ENCODE measurements at places on chromosomes 12 and 14.

DNA sequence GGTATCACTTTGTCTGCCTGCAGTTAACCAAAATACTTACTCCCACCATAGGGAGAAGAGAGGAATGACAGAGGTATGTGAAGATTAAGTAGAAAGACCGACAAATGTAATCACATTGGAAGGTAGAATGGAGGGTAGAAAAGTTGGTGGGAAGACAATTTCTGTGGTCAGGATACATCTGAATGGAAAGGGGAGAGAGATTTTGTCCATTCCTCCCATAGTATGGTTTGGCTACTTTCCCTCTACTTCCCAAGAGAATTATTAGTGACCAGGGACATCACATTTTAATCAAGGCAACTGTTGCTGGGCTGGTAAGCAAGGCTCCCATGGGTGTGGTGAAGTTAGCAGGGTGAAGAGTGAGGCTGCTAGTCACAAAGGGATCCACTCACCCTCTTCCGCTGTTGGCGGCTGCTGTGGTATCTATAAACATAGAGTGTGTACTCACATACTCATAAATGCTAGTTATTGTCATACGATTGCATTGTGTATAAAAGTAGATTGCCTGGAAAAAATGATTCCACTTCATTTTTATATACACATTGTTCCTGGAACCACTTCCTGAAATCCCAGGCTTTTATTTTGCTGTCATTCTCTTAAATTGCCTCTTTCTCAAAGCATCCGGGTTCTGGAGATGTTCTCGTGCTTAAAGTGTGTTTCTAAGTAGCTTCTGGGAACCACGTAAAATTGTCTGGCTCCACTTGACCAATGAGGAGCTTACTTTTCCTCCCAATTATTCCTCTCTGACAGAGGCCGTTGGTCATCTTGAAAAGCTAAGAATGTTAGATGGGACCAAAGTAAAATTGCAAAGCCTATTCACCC lies 413.1 kb downstream of the ZFP36L1 start:
- no peak for DNase-seq

DNA sequence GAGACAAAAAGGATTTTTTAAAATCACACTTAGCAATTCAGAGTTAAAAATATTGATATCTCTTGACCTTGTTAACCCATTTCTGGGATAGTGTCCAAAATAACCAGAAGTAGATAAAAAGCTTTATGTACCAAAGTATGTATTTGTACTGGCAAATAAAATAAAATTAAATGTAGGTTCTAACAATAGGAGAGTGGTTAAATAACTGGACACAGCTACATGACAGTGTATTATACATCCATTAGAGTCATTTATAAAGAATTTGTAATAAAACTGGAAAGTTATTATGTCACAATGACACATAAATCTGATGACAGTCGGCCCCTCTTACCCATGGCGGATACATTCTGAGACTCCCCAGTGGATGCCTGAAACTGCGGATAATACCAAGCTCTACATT lies 34.0 kb downstream of the BMAL2 start:
- no peak for DNase-seq

- DNase-seq, result no peak
Observed at GRCh38 chr12:57401165-57401564, 29.7 kb downstream of the R3HDM2 start.

DNA sequence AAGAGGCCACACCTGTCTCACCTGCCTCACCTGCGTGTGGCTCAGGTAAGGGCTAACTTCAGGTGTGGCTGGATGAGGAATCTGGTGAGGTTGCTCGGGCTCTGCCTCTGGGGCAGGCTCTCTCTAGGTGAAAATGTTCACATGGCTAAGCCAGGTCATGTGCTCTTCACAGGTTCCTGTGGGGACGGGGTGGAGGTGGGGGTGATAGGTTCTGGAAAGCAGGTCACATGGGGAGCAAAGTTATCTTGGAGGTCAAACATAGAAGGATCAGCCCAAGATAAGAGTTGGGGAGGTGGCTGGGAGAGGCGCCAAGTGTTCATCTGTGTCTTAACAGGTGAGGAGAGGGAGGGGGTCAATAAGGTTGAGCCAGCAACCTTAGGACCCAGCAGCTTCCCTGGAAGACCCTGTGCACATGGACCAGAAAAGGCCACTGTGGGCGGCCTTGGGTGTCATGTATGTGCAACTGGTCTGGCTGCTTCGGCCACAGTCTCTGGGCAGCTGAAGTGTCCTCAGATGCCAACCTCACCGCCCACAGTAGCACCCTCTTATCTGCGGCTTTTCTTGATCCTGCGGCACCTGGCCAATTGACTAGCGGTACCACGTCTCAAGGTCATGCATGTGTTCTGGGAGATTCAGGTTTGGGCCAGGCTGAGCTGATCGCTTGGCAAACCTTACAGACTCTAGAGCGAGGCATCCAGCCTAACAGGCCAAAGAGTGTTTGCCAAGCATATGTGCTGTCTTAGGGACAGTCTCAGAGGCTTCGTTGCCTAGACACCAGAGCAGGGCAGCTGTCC lies 60.5 kb downstream of the CACNA1C start:
- no peak for DNase-seq

DNA sequence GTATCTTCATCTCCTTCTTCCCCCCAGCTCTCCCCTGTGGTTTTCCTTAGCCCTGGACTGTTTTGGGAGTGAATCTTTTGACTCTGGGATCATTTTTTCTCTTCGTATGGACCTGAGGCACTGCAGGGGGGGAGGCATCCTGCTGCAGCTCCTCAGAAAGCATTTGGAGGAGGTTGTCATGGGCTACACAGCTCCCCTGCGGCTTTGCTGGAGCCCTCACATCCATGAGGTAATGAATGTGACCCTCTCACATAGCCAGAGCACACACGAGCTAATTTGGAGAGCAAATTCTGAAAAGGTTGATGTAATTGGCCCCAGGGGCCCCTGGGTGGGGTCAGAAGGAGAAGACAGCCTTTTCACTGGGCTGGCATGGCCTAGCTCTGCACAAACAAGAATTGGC lies 110.9 kb downstream of the PAH start:
- DNase-seq, result no peak

DNA sequence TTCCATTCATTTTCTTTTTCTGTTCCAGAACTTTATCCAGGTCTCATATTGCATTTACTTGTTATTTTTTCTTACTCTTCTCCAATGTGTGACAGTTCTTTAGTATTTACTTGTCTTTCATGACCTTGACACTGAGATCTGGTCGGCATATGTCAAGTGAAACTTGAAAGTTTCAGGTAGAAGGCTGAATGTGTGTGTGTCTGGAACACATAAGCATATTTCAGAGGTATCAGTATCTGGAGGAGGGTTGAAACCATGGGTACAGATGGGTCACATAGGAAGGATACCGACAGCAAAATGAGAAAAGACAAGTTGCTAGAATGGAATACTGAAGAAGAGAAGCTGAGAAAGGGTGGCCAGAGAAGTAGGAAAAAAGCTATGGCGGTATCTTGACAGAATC lies 22.5 kb upstream of the PTGDR start:
- DNase-seq, result no peak

DNA sequence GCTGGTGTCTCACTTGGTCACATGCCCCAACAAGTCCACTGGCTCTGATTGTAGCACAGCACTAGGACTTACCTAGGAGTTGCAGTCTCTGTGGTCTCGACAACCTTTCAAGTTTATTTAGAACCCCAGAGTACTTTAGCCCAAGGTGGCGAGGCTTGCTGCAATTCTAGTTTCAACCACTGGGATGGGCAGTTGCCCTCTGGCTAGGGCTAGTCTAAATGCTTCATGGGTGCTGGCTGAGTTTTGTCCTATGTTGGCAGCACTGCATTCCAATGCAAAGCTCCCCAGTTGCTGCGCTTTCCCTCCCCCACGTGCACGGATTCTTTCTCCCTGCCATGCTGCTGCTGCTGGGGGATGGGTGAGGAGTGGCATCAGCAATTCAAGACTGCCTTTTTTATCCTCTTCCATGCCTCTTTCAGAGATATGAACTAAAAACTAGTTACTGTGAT lies 207.9 kb downstream of the SYNE2 start:
- no peak for DNase-seq

GRCh38 chr12:90338365-90338764 lies 616.6 kb downstream of the CCER1 start:
- no peak for DNase-seq
